ENCODE measurements at places on chromosomes 12 and 14.
A peak's percentile ranks its signal among the peaks of the same experiment; 100 is the strongest.

- H3K4me1 ChIP-seq = no peaks in the 10 kb centered on the region
- H3K27ac ChIP-seq = no peak overlapping the region
- H3K36me3 ChIP-seq = no peaks in the 10 kb centered on the region
- no peaks in the 10 kb centered on the region for H3K27me3 ChIP-seq
- H3K4me3 ChIP-seq = no peak overlapping the region
Measured at GRCh38 chr14:70770490-70770889, 38.8 kb downstream of the MAP3K9 start.

DNA sequence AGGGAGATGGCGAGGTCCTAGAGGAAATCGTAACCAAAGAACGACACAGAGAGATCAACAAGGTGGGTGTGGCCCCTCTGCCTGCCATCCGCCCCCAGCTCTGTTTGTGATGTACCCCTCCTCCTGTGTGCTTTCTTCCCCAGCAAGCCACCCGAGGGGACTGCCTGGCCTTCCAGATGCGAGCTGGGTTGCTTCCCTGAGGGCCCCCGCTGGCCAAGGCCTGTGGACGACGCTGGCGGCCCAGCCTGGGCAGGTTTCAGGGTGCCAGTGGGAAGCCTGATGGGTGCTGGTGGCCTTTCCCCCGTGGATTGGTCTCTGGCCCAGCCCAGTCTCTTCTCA, 2.0 kb downstream of the ARL6IP4 start:
- H3K36me3 ChIP-seq = peaks cover 38% of the 10 kb centered on the region
- no peak for DNase-seq
- peak overlapping the region; percentile 90 for H3K4me3 ChIP-seq
- H3K4me1 ChIP-seq = peaks cover 23% of the 10 kb centered on the region
- H3K27ac ChIP-seq = peak overlapping the region; percentile 17
- H3K27me3 ChIP-seq = no peaks in the 10 kb centered on the region

DNA sequence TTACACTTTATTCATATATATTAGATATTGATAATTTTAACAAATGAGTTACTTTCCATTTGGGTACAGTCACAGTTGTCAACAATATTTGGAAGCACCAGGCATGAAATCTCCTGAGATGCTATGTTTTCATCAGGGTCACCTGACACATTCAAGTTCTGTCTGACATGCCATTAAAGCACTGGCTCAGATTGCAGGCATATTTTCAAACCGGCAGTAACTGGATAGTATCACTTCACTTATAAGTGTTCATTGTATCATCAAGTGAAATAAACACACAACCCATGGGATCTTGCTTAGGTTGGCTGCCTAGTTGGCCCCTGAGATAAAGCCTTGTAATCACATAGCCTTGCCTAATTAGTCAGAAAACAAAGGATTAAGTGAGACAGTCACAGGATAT, 4.8 kb downstream of the IFNG start:
- H3K27ac ChIP-seq = no peak overlapping the region
- H3K27me3 ChIP-seq = no peaks in the 10 kb centered on the region
- no peak for DNase-seq
- no peak overlapping the region for H3K4me3 ChIP-seq
- peaks cover 4% of the 10 kb centered on the region for H3K36me3 ChIP-seq
- H3K4me1 ChIP-seq = peaks cover 40% of the 10 kb centered on the region

GRCh38 chr14:68688872-68689371, 103.9 kb downstream of the ZFP36L1 start:
- no peak overlapping the region for H3K4me3 ChIP-seq
- no peak for DNase-seq
- H3K27me3 ChIP-seq = no peaks in the 10 kb centered on the region
- H3K36me3 ChIP-seq = no peaks in the 10 kb centered on the region
- peaks cover 31% of the 10 kb centered on the region for H3K4me1 ChIP-seq
